ENCODE measurements at places on chromosomes 5 and 9.

DNA sequence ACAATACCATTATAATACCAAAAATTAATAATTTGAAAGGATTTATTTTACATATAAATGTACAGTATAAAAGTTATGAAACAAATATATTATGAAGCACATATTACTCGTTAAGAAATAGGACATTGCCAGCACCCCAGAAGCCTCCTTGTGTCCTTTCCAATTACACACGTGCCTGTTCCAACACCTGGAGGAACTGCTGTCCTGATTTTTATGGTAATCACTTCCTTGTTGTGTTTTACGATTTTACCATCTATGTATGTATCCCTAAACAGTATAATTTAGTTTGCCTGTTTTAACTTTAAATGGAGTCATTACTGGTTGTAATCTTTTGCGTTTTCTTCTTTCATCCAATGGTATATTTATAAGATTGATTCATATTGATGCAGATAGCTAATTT, 105.0 kb downstream of the CDC42SE2 start:
- no peak for DNase-seq

DNA sequence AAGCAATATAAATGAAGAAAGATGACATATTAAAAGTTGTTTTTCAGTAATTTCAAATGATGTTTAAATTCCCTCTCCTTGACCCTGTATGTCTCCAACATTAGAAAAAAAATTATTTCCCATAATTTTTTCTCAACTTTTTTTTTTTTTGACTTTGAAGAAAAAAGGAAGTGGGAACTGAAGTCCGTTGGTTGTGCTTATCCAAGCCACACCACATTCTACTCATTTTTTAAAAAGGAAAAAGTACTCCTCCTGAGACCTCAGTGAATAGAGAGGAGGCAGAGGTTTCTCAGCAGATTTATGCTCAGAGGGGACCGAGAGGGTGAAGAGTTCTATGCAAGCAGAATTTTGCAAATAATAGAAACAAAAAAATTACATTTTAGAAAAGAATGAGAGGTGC, 123.3 kb downstream of the PCSK5 start:
- no peak for DNase-seq

GRCh38 chr5:29203049-29203448, 1990.4 kb upstream of the CDH6 start:
- no peak for DNase-seq

DNA sequence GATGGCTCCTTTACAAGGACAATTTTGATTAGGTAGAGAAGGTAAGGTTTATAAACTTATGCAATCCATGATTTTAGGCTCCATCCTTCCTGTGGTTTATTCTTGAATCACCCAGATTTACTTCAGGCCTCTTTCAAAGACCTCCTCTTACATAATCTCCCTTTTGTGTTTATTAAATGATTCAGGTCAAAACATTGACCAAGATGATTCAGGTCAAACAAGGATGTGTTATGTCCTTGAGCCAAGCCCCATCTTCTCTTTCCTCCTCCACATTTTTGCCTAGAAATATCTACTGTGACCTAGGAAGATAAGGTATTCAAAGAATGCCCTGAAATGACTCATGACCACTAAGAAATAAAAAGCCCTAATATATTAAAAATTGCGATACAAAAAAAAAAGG, 31.8 kb upstream of the TLR4 start:
- no peak for DNase-seq

- DNase-seq: no peak
Observed at GRCh38 chr9:115115924-115116323, 2.0 kb downstream of the TNC start.

GRCh38 chr9:106929471-106930177, 66.7 kb downstream of the ZNF462 start:
- no peak for DNase-seq

- no peak for DNase-seq
Observed at GRCh38 chr9:114432323-114433067, 44.7 kb upstream of the AKNA start.
